HL-60 (cell line): ENCODE measurements at places on chromosomes 12 and 14.

DNA sequence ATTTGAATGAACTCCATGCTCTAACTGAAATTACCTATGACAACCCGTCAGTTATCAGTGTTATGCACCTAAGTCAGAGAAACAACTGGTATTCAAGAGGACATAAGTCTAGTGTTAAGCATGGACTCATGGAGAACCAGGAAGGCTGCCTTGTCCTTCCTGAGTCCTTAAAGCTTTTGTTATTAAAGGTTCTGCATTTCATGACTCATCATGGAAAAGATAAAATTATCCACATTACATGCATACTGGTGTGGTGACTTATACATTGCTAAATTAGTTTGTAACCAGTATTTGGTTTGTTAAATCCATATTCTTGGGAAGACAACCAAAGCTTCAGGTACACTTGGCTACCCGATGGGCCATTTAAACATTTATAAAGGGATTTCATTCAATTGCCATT, 6.5 kb upstream of the OR4E1 start:
- no peak for DNase-seq

DNA sequence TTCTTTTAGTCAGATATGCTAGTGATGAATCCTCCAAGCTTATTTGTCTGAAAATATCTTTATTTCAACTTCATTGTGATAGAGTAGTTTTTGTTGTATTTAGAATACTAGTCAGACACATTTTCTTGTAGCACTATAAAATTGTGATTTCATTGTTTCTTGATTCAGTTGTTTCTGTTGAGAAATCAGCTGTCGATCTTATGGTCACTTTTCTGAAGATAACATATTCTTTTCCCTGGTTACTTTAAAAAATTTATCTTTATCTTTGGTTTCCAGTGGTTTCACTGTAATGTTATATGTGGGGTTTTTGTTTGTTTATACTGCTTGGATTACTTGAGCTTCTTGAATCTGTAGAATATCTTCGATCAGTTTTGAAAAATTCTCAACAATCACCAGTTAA, 426.1 kb downstream of the SOX5 start:
- DNase-seq: no peak

- DNase-seq: no peak
Measured at GRCh38 chr12:79874665-79875064, 60.2 kb downstream of the PPP1R12A start.

- no peak for DNase-seq
Measured at GRCh38 chr14:104929268-104930230, 4.9 kb downstream of the PLD4 start.

DNA sequence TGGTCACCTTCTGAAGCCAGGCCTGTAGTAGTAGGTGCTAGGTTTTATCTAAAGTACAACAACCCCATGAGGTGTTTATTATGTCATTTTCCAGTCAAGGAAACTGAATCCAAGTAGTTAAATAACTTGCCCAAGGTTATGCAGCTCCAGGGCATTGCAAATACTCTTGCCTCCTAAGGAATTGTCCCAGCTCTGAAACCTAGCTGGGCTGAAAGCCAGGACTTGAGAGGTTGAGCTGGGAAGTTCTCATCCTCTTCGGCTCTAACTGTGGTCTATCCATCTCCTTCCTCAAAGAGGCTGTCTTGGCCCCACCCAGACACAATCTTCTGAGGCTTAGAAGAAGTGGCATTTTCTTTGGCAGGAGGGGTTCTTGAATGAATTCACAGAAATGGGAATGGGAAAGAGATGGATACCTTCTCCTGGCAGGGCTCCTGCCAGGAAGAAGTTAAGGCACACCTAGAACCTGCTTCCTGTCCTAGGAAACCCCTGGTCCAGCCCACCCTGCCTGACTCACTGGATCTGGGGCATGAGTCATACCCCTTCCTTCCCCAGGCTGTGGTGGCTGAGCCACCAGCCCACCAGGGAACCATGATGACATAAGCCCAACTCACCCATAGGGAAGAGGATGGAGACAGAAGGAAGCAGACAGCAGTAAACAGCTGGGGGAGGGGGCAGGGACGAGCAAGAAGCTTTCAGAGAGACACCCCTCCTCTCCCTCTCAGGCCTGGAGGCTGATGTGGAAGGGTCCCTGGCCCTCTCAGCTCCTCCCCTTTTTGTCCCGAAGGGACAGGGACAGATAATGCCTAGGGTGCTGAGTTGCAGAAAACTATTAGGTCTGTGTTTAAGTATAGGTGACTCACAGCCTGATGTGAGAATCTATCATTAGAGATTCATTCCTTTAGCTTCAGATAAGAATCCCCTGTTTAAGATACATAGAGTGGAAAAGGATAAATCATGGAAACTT, 2.1 kb upstream of the PLEK2 start:
- DNase-seq: no peak

DNA sequence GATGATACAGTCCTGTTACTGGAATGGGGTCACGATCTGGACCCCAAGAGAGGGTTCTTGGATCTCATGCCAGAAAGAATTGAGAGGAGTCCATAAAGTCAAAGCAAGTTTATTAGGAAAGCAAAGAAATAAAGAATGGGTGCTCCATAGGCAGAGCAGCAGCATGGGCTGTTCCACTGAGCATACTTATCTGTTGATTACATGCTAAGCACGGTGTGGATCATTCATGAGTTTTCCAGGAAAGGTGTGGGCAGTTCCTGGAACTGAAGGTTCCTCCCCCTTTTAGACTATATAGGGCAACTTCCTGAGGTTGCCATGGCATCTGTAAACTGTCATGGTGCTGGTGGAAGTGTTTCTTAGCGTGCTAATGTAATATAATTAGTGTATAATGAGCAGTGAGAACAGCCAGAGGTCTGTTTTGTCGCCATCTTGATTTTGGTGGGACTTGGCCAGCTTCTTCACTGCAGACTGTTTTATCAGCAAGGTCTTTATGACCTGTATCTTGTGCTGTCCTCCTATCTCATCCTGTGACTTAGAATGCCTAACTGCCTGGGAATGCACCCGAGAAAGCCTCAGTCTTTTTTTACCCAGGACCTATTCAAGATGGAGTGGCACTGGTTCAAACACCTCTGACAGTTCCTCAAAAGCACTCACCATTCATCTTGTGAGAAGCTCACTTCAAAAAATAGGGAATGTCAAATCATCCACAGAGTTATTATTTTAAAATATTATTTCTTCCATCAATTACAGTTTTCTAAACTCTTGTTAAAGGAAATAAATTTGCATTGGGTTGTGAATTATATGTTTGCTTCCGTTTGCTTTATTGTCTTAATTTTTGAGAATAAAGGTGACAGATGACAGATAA, 1358.8 kb upstream of the TMEM132C start:
- no peak for DNase-seq

- DNase-seq: no peak
Measured at GRCh38 chr12:14366209-14367039, 942 bp downstream of the ATF7IP start.

- DNase-seq: no peak
Measured at GRCh38 chr12:49974677-49975317, 2.0 kb downstream of the AQP6 start.

GRCh38 chr12:11641522-11641921, 8.0 kb upstream of the ETV6 start:
- DNase-seq: no peak

DNA sequence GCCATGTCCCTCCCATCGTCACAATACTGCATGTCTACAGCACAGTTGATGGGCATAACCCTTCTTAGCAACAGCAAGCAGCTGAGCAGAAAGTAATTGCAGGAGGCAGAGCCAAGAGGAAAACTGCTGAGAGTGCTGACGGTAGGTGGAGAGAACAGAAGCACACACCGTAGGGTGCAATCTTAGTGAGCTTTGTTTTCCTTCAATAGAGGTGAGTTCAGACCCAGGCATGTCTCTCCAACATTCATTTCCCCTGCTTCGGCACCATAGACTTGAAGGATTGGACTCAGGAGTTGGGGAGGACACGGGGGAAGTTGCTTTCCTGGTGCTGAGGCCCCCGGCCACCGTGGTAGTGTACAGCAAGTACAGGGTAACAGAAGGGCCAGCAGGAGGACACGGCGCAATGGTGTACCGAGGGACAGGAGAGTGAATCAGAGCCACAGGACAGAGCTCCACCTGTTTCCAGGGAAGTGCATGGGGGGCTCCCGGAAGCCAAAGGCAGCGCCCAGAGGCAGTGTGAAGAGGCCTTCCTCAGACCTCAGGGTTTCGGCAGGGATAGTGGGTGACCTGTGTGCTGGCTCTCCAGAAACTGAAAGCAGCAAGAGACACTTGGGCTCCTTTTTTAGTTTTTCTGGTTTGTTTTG, 36.3 kb upstream of the SINHCAF start:
- peak; percentile 12 for DNase-seq

DNA sequence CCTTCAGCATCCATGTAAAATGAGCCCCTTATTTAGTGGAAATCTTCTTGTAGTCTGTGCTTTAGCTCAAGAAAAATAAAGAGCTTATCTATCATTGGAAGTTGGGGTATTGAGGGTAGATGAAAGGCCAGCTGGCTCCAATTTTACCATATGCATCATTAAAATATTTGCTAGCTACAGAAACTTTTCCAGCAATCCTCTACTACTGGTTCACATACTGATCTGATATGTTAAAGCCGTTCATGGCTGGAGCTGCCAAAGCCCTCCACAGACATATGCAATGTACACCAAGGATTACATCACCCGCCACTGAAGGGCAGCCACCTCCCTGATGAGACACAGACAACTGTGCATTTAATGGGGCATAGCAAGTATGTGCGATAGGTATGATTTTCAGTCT, 1205.3 kb downstream of the GALC start:
- DNase-seq: no peak

DNA sequence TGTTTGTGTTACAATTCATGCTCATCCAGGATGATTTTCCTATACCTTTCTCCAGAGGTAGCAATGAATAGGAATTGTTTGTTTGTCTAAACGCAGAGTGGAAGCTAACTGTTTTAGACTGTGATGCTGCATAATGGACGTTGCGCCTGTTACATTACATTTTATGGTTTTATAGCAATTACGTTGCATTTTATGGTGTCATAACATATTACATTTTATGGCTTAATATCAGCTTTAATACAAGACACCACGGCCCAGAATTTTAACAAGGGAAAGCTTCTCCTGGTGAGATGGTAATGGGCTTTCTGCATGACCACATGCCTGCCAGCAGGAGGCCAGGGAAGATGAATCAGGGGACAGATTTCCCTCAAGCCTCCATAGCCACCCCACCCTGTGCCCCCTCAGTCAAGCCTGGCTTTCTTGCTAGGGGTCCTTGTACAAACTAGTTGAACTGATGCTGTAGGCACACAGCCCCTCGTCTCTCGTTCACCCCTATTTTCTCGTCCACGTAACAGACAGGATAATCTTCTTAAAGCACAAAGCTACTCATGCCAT, 56.5 kb downstream of the HSPB8 start:
- DNase-seq: no peak

GRCh38 chr12:5803532-5803931, 141.5 kb downstream of the ANO2 start:
- no peak for DNase-seq

DNA sequence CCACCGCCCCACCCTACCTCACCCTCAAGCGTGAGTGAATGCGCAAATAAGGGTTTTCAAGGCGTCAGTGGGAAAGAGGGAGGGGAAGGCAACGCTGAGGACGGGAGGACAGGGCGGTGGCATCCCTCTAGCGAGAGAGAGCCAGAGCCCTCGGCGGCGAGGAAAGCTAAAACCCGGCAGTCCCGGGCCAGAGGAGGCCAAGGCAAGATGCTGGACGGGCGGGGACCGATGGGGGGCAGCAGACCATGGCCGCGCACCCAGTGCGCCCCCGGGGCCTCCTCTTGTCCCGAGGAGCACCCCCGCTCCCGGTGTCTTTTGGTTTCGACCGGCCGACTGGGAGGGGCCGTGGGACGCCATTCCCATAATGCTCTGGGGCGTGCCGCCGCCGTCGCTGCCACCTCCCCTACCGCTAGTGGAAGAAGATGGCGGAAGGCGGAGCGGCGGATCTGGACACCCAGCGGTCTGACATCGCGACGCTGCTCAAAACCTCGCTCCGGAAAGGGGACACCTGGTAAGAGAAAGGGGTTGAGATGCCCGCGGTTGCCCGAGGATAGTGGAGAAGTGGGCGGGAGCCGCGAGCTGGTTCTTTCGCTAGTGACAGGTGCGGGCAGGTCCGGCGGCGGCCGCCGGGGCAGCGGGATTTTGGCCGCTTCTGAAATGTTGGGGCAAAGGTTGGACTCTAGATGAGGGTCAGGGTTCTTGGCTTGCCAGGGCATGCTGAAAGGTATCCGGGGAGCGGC, at the start of gene USP15:
Gene USP15, plus strand, starts transcription at position 412 of the 740 bp plus-strand sequence. Its CDS starts 11 bp downstream, at position 423.
- DNase-seq: peak; percentile 86

- no peak for DNase-seq
Measured at GRCh38 chr12:14619741-14620501, 52.2 kb upstream of the PLBD1 start.

DNA sequence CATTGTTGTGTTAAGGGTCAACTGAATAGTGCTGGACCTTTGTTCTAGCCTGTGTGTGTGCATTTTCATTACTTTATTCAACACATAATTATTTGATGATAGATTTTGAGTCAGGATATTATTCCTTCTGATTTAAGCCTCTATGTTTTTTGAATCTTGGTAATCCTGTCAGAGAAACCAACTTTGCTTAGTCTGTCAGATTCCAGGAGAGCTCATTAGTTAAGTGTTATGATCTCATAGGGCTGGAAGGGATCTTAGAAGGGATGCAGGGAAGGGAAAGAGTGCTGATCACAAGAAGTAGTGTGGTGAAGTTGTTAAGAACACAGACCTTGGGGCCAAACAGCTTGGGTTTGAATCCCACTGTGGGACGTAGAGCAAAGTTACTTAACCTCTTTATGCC, 52.9 kb downstream of the SCN8A start:
- DNase-seq: no peak

- DNase-seq: no peak
Measured at GRCh38 chr12:107522692-107523477, 162.7 kb upstream of the PWP1 start.

- no peak for DNase-seq
Measured at GRCh38 chr12:102512523-102512922, 32.2 kb upstream of the IGF1 start.

DNA sequence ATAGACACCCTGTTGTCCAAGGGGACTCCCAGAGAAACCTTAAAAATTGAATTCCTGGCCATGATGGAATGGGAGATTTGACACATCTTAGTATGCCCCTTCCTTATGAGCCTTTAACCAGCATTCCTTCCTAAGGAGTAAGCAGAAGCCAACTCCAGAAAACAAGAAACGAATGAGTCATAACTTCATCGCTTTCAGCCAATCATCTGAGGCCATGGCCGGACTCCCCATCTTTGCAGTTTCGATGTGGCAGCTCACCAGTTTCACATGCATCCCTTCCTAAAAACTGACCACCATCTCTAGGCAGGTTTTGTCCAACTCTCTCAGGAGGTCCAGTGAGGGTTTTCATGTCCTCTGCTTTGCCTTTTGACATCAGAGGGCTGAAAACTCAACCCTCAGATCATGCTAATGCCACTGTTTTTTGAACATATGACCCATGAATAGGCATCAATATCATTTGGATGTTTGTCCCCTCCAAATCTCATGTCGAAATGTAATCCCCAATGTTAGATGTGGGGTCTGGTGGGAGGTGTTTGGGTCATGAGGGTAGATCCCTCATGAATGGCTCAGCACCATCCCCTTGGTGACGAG, 19.9 kb downstream of the DAAM1 start:
- no peak for DNase-seq
